Left lung (tissue), 14 donors: ENCODE measurements at places on chromosomes 7 and 10.

- H3K27me3 ChIP-seq: no peaks in the 10 kb centered on the region
- DNase-seq: no peak
- H3K4me1 ChIP-seq: no peaks in the 10 kb centered on the region
- no peak overlapping the region for H3K4me3 ChIP-seq
- H3K36me3 ChIP-seq: no peaks in the 10 kb centered on the region
Measured at GRCh38 chr7:6307762-6308161, 35.3 kb upstream of the CYTH3 start.

DNA sequence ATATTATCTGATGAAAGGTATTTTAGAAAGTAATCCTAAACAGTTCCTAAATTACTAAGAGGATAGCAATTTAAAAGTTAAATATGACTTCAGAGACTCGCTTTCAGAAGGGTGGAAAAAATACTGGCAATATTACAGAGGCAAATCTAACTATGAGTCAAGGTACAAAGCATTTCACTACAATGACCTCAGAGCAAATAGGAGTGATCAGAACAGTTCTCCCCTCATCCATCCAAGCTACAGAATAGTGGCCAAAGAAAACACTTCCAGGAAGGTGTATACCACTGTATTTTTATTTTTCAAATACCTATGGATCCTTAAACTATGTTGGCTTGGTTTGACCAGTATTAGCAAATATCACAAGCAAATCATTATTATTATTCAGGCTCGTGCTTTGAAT is 112.8 kb upstream of the ODAD2 start:
- H3K4me3 ChIP-seq: no peak overlapping the region
- peaks cover 8% of the 10 kb centered on the region for H3K36me3 ChIP-seq
- H3K27ac ChIP-seq: no peak overlapping the region
- H3K27me3 ChIP-seq: no peaks in the 10 kb centered on the region
- DNase-seq: no peak

GRCh38 chr10:60681103-60681502 is 97.2 kb upstream of the CDK1 start:
- no peaks in the 10 kb centered on the region for H3K27me3 ChIP-seq
- no peak overlapping the region for H3K4me3 ChIP-seq
- no peaks in the 10 kb centered on the region for H3K4me1 ChIP-seq
- DNase-seq: no peak
- no peak overlapping the region for H3K27ac ChIP-seq

DNA sequence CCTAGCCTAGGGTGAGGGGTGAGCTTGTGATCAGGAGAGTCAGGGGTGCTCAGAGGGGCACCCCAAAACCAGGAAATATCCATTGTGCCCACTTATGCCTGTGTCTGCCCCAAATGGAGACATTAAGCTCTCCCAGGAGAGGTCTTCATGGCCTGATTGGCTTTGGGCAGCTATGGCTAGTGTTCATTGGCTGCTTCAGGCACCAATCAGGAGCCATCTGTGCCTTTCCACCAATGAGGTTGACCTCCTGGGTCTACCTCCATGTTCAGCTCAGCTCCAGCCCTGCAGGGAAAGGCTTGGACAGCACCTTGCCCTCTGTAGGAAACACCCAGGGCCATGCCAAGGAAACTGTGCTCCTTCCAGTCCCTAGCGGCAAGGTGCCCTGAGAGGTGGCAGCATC is 23.9 kb upstream of the HSPB1 start:
- no peaks in the 10 kb centered on the region for H3K36me3 ChIP-seq
- DNase-seq: no peak
- H3K27me3 ChIP-seq: peaks cover 88% of the 10 kb centered on the region
- H3K4me1 ChIP-seq: peaks cover 20% of the 10 kb centered on the region

DNA sequence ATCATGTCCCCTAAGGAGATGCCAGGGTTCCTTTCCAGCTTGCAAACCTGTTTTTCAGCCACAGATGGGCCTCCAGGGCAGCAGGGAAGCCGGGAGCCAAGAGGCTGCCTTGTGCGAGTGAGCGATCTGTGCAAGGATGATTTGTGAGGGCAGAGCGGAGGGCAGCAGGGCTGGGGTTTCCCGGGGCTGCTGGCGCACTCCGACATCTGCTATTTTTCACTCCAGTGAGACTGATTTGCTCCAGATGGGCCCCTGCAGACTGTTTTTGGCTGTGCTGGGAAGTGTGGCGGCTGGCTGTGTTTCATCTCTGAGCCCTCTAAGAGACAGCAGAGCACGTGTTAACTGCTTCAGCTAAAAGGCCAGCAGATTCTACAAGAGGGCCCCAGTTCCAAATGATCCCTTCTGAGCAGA is 466.2 kb downstream of the TYW1 start:
- no peaks in the 10 kb centered on the region for H3K36me3 ChIP-seq
- no peak overlapping the region for H3K27ac ChIP-seq
- no peaks in the 10 kb centered on the region for H3K4me1 ChIP-seq
- no peaks in the 10 kb centered on the region for H3K27me3 ChIP-seq
- DNase-seq: peak; percentile 93
- H3K4me3 ChIP-seq: no peak overlapping the region
